ENCODE measurements at places on chromosomes 16 and 17.

DNA sequence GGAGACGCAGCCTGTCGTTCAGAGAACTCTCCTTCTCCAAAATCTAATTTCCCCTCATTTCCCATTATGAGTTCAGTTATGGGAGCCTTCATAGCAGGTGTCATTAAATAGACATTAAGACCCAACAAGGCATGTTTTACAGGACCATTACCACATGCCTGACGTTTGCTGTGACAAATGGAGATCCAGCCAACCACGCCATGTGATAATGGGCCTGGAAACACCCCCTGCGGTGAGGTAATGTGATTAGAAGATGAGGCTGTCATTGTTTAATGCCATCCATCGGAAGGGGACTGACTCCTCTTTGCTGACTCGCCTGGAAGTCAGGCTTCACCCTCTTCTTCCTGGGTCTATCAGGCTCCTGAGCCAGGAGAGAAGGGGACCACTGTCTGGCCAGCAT, 76.9 kb downstream of the WSCD1 start:
- no peak for DNase-seq

DNA sequence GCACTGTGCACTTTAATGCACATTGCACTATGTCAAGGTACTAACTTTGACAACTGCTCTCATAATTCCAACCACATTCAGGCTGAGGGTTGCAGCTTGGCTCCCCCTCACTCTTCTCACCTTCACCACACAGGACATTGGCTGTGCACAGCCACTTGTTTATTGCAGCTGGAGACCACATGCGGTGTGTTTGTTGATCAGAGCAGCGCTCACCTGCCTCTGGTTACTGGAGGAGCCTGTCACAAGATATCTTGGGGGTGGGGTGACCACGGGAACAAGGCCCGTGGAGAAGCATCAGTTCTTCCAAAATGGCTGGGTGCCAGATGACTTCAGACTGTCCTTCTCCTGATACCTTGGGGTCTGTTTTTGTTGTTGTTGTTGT, 10.6 kb upstream of the CCL5 start:
- DNase-seq: no peak

- no peak for DNase-seq
These were observed 9.1 kb upstream of the COL1A1 start for GRCh38 chr17:50210240-50211225.

GRCh38 chr16:9630119-9630518, 538.7 kb downstream of the HAPSTR1 start:
- DNase-seq: no peak

DNA sequence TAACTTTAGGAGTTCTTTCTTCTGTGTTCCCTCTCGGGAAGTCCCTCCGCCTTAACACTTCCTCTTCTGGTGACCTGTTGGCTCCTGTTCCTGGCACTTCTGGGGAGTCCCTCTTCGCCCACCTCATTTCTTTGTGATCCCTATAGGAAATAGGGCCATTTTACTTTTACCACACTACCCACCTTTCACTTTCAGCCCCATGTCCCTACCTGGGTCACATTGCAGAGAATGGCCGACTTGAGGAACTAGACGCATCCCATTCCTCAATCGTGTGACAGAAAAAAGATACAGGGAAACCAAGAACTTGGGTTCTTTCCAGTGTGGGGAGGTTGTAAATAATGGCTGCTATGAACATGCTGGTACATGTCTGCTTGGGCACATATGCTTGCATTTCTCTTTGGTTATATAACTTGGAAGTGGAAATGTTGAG, 6.6 kb downstream of the IL21R start:
- DNase-seq: no peak

DNA sequence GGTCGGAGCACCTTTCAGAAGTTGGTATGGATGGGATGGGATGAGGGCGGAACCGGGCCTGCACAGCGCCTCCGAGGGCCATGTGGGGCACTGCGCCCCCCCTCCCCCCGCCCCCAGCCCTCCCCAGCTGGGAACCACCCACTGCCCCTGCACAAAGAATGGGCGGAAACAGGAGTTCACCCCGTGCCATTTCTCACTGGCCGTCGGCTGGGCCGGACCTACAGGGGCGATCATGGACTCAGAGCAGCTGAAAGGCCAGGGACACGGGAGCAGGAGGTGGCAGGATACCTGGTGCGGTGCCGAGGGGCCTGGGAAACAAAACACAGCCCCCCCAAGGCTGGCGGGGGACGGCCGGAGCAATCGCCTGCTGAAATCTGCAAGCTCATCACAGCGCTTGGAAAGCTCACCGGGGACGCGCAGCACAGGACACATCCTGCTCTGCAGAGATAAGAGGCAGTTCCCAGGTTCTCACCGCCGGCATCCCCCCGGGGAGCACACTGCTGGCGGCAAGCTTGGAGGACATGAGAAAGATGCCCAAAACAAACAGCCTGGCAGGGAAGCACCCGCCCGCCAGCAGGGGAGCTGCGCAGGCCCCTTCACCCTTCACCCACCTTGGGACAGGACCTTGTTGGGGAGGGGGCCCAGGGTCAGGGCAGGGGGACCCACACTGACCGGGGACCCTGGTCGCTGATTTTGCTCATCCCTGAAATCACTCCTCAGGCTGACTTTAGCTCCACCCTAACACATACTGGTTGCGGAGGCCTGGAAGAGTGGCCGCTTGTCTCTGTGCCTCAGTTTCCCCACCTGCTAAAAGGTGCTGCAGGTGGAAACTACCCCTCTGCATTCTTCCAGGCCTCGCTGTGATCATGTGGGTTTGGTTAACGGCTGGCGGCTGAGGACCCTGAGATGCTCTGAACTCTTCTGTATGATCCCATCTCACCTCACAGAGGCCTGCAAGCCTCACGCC, 263.9 kb downstream of the C16orf95 start:
- no peak for DNase-seq
